Renal pelvis (tissue), 12 donors: ENCODE measurements at places on chromosomes 5 and 9. TPM values are rescaled to one million over a fixed set of nuclear protein-coding genes. Genes with fewer than 3 reads are reported as not detected.
A peak's percentile ranks its signal among the peaks of the same experiment; 100 is the strongest.

GRCh38 chr5:72160329-72160728 lies 53.1 kb downstream of the MAP1B start:
- no peak for DNase-seq

- no peak for DNase-seq
Measured at GRCh38 chr5:147303976-147304375, 69.2 kb downstream of the STK32A start.

The ABO gene
- 15.3 TPM for polyA plus RNA-seq

The BAAT gene
- 0.47 TPM for polyA plus RNA-seq

DNA sequence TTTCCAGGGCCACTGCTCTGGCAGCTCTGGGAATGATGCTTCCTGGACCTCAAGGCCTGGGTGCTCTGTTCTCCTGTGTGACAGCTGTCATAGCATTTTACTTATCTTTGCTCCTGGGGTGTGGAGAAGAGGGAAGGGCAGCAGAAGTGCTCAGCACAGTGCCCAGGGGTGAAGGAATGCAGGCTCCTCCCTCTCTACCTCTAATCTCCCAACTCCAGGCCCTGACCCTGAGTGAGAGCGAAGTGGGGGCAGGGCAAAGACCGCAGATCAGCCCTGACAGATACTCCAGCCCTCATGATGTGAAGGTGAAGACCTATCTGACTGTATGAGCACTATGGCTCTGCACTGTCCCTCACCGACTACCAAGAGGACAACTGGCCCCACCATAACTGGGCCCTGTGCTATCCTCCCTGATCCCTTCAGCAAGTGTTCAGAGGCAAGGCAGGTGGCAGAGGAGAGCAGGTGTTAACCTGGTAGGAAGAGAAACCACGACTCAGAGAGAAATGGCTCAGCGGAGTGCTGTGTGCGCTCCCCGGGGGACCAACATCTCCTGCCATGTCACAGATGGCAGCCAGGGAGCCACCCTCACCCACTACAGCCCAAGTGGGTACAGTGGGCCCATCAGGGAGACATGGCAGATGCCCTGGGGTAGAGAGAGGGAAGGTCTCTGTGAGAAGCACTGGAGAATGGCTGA lies 16.8 kb downstream of the ACSL6 start:
- no peak for DNase-seq

- peak; percentile 4 for DNase-seq
Measured at GRCh38 chr9:78325343-78325742, 28.4 kb downstream of the PSAT1 start.

The GMCL2 gene
- polyA plus RNA-seq = not detected

DNA sequence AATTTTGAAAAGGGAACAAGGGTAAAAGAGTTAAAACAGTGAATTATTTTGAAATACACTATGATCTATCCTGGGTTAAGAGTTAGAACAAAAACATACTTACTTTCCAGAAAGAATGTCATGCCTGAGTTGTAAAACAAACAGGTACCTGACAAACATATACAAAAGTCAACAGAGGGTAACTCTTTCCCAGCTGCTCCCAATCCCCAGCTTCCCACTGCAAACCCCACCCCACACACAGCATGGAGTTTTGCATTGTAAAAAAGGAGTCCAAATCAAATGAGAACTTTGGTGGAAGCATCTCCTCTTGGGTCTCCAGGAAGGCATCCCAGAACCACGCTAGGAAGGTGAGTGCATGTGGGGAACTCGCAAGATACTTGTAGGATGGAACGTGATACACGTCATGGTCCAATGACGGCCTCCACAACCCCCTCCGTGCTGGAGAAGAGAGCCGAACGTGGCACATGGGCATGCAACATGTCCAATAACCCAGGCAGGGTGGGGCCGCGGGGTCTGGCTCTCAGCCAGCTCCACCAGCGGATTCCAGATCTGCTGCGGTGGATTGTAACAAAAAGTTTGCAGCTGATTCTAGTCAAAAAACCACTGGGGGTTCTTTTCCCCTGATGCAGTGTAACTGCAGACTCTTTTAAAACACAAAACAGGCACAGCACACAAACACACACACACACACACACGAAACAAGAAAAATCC lies 55.8 kb downstream of the EPB41L4B start:
- peak; percentile 26 for DNase-seq

DNA sequence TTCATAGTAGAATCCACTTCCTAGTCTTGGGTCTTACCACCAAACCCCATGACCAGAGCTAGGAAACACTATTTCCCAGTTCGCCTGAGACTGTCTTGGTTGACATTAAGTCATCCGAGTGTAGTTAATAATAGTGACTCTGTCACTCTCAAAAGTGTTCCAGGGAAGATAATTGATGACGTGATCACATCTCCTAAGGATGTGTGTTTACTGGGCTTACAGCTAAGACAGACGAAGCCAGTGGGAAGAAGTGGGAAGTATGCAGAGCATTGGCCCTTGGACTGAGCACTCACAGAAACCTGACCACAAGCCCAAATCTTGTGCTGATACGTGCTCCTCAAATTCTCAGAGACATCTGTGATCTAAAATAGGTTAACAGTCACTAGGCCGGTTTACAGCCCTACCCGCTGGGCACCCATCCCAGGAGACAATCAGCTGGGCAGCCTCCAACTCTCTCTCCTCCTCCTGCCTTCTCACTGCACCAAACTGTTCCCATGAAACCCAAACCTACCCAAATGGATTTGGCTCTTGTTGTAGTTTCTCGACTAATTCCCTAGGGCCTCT lies 316.6 kb downstream of the TLE1 start:
- no peak for DNase-seq

DNA sequence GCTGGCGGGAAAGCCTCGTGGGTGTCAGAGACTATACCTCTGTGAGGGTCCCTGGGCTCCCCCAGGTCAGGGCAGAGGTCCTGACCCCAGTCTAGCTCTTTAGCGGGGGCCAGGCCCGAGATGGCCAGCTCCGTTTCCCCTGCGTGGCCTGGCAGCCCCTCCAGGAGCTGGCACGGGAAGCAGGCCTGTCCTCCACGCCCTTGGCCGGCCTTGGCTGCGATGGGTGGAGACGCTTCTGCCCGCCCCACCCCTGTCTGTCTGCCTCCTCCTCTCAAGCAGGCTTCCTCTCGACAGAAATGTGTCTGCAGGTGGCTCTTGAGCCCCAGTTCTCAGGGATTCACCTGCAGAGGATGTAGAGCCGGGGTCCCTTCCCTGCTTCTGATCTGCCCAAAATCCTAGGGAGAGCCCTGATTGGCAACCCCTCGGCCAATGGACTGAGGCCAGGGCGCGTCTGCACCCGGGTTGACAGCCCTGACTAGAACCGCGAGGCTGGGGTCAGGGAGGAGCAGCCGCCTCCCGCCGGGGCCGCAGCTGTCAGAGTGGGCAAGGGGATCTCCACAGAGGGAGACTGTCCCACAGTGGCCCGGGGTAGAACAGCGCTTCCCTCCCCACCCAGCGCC lies 2.6 kb upstream of the GRIN1 start:
- no peak for DNase-seq

- DNase-seq = no peak
Measured at GRCh38 chr5:121396716-121397115, 455.0 kb upstream of the FTMT start.

DNA sequence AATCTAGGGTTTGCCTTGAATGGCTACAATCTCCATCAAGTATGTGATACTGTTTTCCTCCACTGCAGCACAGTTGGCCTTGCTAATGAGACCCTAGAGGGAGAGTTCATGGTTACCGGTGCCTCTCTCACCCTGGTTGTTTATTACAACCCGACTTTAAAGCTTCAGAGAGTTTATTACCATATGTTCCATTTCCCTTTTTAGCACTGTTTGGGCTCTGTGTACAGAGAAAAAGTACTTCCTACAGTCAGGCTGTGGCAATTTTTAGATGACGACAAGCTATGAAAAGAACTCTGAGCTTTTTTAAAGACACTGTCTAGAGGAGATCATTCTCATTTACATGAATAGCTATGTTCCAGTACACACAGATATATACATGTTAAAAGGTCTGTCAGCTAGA lies 48.8 kb upstream of the PLCXD3 start:
- no peak for DNase-seq

GRCh38 chr5:116543501-116543900 lies 31.1 kb downstream of the SEMA6A start:
- DNase-seq = no peak

GRCh38 chr9:10265153-10265631 lies 347.6 kb downstream of the PTPRD start:
- peak; percentile 79 for DNase-seq

The ALDH1A1 gene
- 256 TPM for polyA plus RNA-seq

DNA sequence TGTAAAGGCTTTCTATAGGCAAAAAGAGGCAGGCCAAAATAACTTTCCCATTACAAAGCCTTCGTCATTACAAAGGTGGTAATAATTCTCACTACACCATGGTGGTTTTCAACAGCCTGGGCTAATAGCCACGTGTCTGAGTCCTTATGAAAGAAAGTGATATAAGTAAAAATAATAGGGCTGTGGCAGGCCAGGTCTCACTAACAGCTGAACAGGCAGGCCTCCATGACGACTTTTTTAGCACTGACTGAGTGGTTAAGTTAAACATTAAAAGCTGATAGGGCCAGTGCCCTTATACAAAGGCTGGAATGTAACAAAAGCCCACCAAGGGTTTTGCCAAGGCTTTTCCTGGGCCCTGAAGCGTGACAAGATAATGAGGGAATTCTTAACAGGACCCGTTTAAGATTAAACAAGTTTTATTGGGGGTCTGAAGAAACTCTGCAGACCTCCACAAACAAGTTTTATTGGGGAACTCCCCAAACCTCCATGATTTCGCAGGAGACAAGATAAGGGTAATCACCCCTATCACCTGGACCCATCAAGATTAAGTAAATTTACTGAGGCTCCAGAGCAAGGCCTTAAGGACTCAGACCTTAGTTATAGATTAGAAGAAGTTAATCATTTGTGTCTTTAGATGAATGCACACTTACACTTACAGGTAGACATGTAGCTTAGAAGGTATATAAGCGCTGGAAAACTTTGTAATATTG lies 412.9 kb downstream of the CHSY3 start:
- DNase-seq = peak; percentile 70

DNA sequence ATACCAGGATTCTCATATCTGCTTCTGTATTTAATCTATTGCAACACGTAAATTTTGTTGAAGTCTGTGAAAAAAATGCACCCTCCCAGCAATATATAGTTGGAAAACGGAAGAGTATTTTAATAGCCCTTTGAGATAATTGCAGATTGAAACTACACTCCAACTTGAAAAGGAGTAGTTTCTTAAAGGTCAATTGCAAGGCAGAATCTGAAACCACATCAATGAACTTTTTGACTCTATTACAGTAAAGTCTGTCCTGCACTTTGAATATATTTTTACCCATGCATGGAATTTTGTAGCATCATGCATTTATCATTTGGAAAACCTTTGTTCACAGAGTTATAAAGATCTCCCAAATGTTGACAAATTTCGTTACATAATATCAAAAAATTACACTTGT lies 311.6 kb upstream of the NREP start:
- DNase-seq = no peak

The HMMR gene
- polyA plus RNA-seq = 18.8 TPM

- no peak for DNase-seq
Measured at GRCh38 chr9:126704157-126704891, 90.6 kb downstream of the LMX1B start.

The TMEM215 gene
- polyA plus RNA-seq = 0.15 TPM

- no peak for DNase-seq
Measured at GRCh38 chr5:66519626-66520025, 76.6 kb upstream of the MAST4 start.

GRCh38 chr9:81030027-81030426 lies 659.3 kb downstream of the TLE1 start:
- DNase-seq = no peak

The TRUB2 gene
- 48.4 TPM for polyA plus RNA-seq

DNA sequence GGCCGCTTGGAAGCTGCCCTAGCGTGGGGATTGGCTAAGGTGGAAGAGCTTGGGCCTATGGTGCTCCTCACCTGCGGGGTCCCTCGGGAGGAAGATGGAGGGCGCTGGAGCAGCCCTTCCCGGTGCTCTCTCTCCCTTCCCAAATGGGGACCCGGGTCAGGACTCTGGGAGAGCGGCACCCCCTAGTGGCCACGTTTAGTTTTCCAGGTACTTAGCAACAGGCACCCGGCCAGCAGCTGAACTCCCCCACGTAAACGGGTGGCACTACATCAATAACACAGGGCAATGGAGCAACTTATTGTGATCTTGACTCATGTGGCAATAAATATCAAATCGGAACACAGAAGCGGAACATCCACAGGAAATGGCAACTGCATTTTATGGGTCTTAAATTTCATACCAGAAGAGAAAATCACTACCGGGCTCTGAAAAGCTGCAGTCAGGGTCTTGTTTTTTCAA lies 316.6 kb downstream of the AGTPBP1 start:
- peak; percentile 90 for DNase-seq

- DNase-seq = no peak
Measured at GRCh38 chr5:71825992-71826391, 106.9 kb downstream of the CARTPT start.

The JAKMIP2 gene
- 4.5 TPM for polyA plus RNA-seq

The TSLP gene
- 0.17 TPM for polyA plus RNA-seq

GRCh38 chr5:74963407-74963806 lies 89.0 kb downstream of the GCNT4 start:
- no peak for DNase-seq

DNA sequence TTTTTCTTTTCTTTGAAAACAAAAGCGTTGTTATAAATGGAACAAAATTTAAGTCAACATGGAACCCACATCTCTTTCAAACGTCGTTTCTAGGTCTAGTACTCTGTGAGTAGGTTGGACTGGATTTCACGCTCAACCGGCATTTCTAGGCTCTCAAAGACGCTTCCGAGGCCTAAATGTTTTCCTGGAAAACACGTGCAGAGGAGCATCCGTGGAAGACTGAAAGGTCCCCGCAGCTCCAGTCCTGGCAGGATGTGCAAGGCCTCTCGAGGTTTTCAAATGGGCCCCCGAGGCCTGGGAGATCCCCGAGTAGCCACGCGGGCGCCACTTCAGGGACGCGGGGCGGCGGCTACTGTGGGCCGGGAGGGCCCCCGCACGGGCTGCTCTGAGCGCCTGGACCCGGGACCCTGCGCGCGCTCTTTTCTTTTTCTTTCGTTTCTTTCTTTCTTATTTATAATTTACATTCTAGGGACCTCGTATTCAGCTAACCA lies 4.2 kb upstream of the IRX2 start:
- no peak for DNase-seq

DNA sequence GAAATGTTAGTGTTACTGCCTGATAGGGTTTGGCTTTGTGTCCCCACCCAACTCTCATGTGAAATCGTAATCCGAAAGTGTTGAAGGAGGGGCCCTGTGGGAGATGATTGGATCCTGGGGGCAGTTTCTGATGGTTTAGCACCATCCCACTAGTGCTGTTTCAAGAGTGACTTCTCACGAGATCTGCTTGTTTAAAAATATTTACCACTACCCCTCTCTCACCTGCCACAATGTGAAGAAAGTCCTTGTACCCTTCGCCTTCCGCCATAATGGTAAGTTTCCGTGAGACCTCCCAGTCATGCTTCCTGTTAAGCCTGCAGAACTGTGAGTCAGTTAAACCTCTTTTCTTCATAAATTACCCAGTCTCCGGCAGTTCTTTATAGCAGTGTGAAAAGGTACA lies 2.6 kb upstream of the RFX3 start:
- no peak for DNase-seq

DNA sequence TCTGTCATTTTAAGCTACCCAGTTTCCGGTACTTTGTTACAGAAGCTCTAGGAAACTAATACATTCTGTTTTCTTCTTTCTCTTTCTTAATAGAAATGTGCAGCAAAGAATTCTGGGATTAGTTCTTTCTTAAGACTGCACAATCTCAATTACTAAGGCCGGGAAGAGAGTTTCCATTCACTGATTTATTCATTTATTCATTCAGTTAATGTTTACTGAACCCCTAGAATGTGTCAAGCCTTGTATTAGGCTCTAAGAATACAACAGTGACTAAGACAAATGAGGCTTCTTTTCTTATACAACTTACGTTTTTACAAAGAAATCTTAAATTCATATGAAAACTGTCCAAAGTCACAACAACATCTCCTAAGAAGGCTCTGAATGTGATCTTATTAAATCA lies 27.5 kb upstream of the THG1L start:
- DNase-seq = no peak
